ENCODE measurements at places on chromosomes 6 and 20.

- DNase-seq, result no peak
Observed at GRCh38 chr6:71138376-71138775, 150.2 kb upstream of the OGFRL1 start.

DNA sequence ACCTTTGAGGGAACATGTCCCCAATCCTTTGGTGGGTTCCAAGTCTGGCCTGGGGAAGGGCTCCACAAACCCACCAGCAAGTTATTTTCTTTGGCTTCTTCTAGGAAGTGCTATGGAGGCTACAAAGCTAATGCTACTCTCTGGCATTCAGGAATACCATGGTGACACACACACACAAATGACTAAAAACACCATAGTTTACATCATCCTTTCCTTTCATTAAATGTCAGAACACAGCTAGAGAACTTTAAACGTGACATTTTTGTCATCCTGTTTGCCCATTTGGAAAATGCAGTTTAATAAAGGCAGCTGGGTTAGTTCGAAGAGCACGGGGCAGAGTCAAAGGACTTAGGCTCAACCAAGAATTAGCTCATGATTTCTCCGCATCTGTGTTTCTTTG is 40.2 kb upstream of the PROKR2 start:
- DNase-seq, result no peak

DNA sequence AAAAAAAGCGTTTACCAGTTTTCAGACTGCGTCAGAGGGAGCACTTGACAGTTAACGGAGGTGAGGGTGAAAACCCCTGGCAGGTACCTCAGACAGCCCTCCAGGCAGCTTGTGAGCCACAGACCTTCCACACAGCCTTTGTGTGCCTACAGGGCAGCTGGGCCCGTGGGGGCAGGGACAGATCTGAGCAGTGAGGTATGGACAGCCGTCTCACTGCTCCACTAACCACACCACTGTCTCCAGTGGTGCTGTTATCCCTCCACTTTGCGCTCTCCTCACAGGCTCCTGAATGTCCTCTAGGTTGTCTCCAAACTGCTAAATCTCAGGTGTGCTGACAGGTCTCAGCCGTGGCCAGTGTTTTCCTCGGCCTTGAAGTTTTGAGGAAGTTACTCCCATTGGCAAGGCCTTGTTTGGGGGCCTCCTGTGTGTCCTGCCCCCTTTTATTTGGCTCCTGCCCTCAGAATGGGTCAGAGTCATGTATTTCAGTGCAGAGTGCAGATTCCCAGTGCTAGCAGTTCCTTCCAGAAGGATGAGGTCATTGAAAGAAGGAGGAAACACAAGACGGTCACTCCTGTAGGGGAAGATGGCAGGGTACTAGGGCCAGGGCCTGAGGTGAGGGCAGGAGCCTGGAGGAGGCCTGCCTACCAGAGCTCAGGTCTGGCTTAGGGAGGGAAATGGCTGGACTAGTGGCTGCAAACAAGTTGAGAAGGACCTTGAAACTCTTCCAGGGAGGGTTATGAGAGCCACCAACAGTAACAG is 11.8 kb downstream of the GFRA4 start:
- DNase-seq, result no peak

- DNase-seq, result no peak
Observed at GRCh38 chr6:91659891-91660290, 1073.0 kb upstream of the MAP3K7 start.

DNA sequence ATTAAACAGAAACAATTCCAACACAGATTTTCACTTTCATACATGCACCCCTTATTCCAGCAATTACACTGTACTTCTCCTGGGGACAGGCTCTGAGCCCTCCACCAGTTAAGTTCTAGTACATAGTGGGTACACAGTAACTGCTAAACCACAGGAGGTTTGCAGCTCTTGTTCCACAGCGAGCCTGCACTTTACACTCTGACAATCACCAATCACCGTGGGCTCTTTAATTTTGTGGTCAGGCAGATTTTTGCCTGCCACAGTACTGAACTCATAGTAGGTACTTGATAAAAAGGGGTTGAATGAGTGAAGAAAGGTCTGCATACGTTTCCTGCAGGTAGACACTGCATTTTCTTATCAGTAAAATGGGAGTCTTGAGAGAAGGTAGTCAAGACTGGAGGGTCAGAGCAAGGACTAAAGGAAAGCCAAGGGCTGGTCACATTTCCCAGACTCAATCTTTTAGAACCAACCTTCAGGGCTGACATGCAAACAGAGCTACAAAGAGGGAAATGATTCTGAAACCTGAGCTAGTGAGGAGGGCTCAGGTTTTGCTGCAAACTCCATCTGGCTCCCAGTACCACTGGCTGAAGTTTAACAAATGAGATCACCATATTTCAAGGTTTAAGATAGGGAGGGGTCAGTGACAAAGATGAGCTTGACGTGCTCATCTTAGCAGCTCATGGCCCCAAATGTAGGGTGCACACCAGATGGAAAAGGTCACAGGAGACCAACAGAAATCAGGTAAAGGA is 404.6 kb downstream of the BTBD9 start:
- DNase-seq, result no peak

DNA sequence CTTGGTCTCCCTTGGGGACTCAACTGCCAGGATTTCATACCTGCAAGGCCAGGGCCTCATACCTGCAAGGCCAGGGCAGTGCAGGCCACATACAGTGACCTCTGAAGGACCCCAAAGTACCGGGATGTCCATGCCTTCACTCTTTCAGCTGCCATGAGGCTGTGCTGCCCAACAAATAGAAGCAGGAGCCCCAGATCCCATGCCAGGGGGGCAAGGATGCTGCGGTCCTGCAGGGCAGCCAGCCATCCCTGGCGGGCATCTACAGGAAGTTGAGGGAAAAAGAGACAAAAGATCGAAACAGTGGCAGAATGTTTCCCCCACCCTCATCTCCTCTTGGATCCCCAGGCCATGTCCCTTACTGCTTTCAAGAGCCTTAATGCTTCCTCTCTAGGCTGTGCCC is 799 bp downstream of the NRM start:
- no peak for DNase-seq

DNA sequence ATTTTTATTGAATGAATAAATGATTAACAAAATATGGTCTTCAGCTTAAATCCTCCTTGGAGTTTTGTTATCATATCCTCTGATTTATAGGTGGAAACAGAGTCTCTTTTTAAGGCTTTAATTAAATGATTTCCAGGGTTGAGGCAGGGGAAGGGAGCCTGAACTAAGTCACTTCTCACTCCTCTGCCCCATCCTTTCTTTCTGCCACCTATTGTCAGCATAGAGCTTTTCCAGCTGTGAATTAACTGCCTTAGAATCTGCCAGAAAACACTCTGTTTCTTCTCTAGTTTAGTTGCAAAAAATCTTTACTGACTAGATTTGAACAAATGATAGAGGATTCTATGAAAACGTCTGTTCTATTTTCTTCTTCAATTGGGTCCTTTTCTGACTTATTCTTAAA is 9.8 kb downstream of the OGFRL1 start:
- DNase-seq, result no peak

DNA sequence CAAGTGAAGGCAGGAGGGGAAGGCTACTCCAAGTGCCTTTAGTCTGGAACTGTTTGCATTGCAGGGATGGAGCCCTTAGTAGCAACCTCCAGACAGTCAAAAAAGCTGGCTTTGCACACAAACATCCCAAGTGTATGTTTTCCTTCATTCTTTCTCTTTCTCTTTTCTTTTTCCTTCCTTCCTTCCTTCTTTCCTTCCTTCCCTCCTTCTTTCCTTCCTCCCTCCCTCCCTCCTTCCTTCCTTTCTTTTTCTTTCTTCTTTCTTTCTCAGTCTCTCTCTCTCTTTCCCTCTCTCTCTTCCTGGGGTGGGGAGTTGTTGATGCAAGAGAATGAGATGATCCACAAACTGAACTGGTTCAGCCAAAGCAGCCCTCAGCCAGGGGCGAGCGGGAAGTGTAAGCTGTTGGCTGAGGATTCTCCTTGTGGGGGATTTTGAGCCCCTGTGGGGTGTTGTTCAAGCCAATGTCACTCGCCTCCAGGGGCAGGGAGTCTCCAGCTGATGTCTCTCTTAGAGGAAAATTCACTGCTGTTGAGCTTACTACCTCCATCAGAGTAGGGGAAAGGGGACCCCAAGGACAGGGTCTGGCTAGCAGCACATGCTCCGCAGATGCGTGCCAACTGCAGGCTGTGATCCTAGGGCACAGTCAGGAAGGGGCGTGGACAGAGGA is 11.7 kb downstream of the RSPO4 start:
- DNase-seq, result no peak

- DNase-seq, result no peak
Observed at GRCh38 chr6:165762876-165763275, 99.8 kb upstream of the PDE10A start.

DNA sequence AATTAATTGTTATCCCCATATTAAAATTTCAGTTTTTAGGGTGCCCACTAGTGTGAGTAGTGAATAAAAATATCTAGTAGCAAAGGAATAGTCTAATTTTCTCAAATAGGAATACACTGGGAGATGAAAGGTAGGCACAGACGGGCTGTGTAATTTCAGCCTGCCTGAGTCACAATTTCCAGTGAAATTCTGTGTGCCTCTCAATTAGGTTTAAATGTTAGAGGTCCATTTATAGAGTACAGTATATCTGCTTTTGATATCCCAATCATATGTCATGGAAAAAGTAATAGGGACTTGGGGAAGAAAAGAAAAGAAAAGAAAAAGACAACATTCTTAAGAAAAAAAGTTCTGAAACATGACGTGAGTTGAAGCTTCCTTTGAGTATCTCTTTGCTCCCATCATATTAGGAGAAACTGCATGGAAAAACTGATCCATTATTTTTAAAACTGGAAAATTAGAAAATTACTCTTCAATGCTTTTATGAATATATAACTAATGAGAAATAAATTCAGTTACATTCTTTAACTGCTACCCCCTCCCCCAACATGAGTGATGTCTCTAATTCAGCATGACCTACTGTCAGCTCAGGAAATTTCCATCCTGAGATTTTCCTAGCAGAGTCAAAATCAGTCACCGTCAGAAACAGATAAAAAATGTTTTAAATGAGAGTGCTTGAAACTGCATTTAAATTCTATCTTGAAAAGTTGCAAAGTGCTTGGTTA is 473.8 kb upstream of the HSF2 start:
- DNase-seq, result no peak

DNA sequence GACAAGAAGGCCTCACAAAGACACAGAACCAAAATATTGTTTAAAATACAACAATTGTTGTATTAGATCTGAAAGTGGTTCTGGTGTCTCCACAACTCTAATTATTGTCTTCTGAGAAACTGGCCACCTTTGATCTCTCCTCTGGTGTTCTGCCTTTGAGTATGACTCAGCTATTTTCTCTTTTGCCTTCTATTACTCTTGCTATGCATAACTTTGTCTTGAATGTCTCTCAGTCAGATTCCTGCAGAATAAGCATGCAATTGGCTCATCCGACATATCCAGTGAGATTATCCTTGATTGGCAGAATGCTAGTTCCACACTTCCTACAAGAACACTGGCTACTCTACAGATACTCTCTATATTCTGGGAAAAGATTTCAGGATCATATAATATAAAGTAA is 14.3 kb upstream of the EPM2A start:
- no peak for DNase-seq

DNA sequence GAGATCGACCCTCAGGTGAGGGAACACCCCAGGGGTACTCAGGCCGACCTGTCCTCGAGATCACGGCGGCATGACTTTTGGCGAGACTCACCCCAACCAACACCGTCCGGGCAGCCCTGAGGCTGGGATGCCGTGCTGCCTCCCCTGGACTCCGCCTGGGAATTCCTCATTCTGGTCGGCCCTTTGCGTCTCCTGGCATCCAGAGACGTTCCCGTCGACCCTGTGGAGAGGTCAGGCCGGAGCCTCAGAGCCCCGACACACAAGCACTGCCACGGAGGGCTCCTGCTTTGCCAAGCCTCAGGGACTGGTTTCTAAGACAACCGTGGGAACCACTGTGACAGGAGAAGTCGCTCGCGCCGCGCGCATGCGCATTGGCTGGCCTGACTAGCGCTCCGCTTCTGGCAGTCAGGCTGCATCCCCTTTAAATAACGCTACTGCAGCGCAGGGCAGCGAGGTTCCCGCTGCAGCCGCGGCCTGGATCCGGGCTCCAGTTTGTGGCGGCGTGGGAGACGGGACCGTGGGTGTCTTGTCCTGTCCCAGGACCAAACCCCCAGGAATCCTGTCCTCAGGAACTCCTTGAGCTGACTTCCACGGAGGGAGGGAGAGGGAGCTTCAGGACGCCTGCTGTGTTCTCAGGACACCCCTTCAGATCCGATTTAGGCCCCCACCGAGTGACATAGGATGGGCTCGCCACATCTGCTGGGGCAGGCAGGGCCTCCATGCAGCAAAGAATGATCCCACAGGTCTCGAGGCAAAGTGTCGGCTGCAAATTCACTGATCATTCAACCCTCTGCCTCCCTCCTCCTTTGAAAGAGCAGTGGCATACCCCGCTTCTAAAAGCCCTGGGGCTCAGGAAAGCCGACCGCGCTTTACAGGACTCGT is 163.2 kb upstream of the ZNF337 start:
- DNase-seq, result peak; percentile 72

DNA sequence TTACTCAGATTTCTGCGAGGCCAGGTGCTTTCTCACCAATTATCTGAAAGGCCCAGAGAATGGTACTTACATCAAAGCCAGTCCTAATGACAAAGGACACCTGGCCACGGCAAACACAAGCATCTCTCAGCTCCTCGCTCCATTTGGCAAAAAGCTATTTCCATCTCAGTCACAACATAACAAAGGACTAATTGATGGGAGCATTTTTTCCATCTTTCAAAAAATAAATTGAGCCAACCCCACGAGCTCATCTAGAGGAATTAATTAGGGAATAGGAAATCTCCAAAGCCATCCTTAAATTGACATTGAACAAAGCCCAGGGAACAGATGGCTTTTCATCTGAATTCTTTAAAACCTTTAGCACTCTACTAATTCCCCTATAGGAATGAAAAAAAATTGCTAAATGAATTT is 236.7 kb downstream of the HAO1 start:
- DNase-seq, result peak; percentile 90

- DNase-seq, result no peak
Observed at GRCh38 chr20:49400904-49401303, 81.6 kb downstream of the KCNB1 start.

DNA sequence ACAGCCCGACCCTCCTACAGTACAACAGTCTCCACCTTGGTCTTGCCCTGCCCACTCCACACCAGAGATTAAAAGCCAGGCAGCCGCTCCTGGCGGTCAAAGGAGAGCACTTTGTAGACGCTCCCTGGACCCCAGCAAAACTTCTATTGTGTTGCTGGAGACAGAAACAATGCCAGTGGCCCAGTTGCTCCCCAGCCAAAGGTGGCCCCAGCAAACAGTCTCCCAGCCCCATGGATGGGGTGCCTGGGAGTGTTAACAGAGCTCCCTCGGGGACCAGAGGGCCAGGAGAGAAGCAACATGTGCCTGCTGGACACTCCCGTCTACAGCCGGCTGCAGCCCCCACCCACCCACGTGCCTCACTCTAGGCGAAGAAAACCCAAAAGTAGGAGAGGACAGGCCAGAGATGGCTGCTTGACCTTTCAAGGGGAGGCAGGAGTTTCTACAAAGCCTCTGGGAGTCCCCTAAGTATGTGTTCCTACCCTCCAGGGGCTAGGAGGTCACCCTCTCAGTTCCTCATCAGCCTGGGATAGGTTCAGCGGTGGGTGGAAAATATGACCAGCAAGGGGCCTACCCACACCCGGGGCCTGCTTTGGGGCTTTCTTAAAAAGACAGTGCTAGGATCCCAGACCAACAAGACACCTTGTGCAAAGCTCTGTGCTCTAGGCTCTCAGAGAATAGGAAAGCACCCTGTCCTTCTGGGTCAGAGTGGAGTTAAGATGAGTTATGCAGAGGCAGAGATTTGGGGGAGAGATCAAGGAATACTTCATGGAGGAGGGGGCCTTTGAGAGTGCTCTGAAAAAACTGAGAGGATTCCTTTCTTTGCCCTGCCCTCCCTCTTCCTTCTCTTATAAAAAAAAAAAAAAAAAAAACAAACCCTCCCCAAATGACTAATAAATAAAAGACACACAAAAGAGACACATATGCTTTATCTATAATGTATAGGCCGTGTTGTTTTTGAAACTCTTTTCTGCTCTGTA is 19.0 kb upstream of the PREX1 start:
- DNase-seq, result no peak

All from NCI-H1930 (cell line).